A673 (cell line): ENCODE measurements at places on chromosomes 2 and 18.

DNA sequence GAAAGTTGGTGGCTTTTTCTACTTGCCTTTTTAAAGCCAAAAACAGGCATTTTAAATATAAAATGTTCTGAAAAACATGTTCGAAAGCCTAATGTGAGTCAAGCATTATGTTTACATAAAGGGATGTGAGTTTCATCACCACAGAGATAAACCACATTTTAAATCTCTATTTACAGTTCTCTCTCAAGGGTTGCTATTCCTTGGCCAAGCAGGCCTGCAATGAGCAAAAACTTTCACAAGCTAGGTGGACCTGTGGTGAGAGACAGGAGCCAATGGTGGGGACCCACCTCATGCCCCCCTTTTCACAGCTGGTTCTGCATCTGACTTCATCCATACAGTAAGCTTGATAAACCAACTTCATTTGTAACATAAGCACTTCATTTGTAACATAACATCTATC lies 65.1 kb downstream of the CUL3 start:
- no peak for DNase-seq

- DNase-seq, result no peak
Observed at GRCh38 chr18:46320928-46321711, 216.9 kb downstream of the HAUS1 start.

GRCh38 chr2:152600697-152601096 lies 116.6 kb downstream of the PRPF40A start:
- DNase-seq, result no peak

GRCh38 chr2:227871375-227871791 lies at the start of gene DAW1:
DAW1 (plus strand) TSS chr2:227871631; CDS start chr2:227871690, 59 bp downstream.
- peak; percentile 65 for DNase-seq

DNA sequence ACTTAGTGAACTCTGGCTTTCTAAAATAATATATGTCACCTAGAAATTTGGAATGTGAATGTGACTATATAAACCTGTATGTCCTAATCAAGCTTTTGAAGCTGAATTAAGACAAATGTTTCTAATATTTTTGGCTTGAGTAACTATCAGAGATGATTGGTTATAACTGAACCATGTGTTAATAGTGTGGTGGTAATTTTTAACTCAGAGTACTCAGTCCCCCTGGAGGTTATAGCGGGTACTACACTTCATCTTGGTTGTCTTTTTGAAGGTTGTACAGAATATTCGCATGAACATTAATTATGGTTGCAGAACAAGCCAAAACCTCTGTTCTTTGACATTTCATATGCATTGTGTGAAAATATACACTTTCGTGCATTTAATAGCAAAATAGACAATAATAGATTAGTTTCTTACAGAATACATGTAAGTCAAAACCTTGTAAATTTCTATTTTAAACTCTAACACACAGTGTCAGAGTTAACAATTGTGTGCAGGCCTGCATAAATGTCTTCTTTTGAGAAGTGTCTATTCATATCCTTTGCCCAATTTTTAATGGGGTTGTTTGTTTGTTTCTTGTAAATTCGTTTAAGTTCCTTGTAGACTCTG lies 86.0 kb downstream of the OSBPL6 start:
- peak; percentile 74 for DNase-seq

- no peak for DNase-seq
Observed at GRCh38 chr2:34747643-34748042, 1148.5 kb upstream of the FAM98A start.

DNA sequence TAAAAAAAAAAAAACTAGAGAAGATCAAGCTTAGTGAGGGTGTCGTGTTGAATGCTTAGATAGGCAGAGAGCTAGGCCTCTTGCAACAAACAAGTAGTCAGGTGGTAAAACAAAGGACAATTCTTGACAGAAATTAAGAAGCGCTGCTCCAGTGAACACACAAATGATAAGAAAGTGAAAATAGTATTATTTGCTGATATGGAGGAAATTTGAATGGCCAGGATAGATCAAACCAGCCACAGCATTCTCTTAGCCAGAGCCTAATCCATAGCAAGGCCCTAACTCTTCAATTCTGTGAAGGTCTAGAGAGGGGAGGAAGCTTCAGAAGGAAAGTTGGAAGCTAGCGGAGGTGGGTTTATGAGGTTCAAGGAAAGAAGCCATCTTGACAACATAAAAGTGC lies 121.0 kb downstream of the SNTG2 start:
- DNase-seq, result no peak

GRCh38 chr2:171319164-171319810 lies 114.5 kb downstream of the METTL8 start:
- peak; percentile 77 for DNase-seq

- peak; percentile 26 for DNase-seq
Observed at GRCh38 chr18:2657788-2658458, 2.4 kb downstream of the SMCHD1 start.

DNA sequence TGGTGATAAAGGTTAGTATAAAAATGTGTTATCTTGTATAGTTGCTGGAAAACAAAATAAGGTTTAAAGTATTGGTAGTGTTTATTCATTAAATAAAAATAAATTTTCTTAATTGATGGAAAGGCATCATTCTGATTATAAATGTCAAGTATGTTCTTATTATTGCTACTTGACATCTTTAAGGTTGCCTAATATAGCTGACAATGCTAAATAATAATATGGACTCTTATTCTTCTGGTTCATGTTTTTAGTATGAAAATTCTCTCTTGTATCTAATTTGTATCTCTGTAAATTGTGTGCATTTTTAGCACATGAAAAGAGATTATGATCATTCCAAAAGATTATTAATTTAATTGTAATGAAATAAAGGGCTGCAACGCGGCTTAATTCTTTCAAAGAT lies 25.0 kb downstream of the RBM44 start:
- no peak for DNase-seq

- DNase-seq, result no peak
Observed at GRCh38 chr2:27831279-27832050, 58.7 kb downstream of the RBKS start.

DNA sequence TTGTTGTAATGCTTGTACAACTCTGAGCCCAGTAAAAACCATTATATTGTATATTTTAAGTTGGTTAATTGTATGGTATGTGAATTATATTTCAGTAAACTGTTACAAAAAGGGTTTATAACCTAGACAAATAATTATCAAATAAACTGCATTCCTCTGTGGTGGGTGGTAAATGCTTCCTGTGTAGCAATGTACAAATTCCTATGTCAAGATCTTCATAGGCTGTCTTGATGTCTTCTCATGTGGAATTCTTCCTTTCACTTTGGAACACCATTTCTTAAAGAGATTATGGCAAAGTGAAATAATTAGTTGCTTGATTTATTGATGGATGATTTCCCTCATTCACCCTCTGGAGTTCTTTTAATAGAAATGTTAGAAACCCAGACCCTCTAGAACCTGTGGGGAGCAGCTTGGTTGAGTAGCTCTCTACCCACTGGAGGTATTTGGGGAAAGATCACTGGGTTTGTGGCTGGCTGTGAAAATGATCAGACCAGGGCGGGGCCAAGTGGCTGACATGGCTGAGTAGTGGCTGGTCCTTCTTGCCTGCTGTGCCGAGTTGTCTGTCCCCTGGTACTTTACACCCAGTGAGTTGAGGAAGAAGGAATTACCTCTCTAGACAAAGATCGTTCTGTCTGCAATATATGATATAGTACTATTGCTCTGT lies 22.4 kb upstream of the MGAT5 start:
- peak; percentile 11 for DNase-seq

DNA sequence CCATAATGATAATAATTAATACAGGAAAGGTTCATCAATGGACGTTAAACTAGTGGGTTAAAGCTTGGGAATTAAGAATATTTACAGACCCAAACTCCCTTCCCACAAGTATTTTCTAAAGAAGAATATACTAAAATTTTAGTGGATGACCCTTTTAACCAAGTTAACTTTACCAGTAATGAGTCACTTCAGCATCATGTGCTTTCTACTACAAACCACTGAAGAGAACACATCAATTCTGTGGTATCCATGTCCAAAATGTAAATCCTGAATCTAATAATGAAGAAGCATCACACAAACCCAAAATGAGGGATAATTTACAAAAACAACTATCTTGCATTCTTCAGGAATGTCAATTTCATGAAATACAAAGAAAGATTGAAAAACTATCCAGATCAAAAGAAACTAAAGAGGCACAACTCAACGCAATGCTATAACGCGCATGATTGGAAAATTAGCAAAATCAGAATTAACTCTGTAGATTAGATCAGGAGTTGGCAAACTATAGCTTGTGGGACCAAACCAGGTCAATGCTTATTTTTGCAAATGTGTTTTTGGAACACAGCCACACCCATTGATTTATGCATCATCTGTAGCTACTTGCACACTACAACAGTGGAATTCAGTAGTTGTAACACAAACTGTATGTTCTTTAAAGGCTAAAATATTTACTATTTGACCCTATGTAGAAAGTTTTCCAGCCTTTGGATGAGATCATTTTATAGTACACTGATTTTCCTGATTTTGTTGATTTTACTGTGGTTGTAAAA lies 27.5 kb downstream of the COPS8 start:
- DNase-seq, result no peak

- no peak for DNase-seq
Observed at GRCh38 chr18:59604877-59605276, 92.3 kb downstream of the CCBE1 start.

DNA sequence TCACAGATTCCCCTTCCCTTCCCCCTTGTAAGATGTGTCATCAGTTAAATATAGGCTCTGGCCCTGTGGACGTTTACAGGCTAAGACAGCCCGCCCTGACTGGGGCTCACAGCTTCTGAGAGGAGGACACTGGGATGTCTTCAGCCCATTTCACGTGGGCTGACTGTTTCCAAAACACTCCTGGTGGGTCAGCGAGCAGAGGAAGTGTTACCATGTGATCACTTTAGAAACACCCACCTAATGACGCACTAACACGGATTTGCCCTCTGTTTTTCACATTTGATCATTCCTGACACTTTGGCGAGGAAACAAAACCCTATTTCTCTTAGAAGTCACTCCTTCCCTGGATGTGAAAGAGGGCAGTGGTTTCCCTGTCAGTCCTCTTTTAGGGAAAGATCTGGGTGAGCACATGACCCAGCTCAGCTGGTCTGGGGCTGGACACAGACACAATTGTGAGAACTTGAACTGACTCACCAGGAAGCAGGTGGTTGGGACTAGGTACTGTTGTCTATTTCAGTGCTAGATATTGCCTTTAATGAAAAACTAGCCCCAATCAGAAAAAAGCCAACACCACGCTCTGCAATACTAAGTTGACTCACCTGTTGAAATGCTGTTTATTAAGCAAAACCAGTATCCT lies 38.8 kb downstream of the BMP10 start:
- DNase-seq, result no peak

- DNase-seq, result no peak
Observed at GRCh38 chr2:8297376-8298231, 384.3 kb upstream of the ID2 start.

DNA sequence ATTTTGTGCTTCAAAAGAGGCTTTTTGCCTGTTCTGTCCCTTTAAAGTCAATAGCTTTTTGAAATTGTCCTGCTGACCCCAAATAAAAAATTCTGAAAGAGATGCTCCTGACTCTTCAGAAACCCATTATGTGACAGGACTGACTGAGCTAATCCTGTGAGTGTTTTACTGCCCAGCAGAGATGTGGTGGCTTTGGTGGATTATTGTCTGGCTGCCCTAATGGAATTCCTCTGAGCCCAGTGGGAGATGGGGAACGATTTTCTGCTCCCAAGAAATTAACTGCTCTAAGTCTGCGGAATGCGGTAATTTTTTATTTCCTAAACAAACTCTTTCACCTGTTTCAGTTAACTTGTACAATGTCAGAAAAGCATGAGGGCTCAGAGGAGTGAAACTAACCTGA lies 258.2 kb downstream of the IKZF2 start:
- DNase-seq, result peak; percentile 68

DNA sequence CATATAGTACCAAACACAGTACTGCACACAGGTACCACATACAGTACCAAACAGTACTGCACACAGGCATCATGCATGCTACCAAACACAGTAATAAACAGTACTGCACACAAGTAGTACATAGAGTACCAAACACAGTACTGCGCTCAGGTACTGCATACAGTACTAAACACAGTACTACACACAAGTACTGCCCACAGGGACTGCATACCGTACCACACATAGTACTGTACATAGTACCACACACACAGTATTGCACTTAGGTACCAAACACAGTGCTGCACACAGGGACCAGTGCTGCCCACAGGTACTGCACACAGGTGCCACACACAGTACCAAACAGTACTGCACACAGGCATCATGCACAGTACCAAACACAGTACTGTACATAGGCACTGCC lies 74.9 kb downstream of the ZNF236 start:
- DNase-seq, result no peak

DNA sequence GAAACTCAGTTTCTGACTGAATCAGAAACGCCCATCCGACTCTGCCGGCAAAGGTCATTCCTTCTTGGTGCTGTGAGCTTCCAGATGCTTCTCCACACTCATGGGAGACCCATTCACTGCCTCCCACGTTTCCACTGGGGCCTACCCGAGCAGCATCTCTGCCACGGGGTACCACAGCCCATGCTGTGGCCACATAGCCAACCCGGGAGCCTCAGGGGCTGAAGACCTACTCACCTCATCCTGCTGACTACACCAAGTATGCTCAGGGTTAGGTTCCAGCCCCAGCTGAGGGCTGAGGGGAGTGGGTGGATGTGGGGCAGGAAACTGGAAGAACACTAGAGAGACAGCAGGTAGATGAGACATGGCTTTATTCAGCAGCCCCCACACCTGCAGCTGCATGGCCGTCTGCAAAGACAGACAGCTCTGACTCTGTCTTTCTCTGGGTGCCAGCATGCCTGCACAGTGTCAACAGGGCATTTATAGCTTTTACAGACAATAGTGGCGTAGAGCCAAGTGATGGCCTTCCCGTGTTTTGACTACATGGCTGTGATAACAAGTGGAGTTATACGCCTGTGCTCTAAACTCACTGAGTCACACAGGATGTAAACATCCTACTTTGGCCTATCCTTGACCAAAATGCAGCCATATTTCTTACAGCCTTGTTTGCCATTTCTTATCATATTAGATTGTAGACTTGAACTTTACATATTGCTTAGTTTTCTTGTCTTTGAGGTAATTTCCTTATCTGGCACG lies 16.5 kb upstream of the KLHL23 start:
- DNase-seq, result no peak

DNA sequence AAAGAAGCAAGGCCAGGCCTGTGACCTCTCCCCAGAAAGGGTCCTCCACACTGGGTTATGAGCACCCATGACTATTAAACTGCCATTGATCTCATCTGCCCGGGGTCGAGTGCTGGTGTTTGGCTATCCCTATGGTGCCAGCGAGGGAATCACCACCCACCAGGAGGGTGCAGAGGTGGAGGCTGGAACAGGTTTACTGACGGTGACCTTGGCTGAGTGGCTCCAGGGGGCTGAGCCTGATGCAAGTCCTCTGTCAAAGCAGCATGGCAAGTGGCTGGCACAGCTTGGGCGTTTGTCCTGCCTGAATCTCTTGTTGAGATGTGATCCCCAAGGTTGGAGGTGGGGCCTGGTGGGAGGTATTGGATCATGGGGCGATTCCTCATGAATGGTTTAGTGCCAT lies 196.4 kb upstream of the HDAC4 start:
- no peak for DNase-seq

GRCh38 chr2:28377984-28378678 lies 14.5 kb upstream of the FOSL2 start:
- DNase-seq, result no peak
